Urinary bladder (tissue), 4 donors: ENCODE measurements at places on chromosomes 7 and 10.

DNA sequence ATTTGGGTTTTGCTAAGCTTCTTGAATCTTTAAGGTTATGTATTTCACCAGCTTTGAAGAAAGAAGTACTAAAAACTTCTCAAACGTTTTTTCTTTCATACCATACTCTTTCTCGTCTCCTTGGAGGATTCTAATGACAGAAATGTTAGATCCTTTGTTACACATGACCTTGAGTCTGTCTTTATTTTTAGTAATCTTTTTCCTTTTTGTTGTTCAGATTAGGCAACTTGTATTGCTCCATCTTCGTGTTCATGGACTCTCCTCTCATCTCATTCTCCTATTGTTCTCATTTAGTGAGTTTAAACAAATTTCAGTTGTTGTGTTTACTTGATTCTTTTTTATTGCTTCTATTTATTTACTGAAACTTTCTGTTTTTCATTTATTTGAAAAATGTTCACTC is 73.7 kb downstream of the WDFY4 start:
- no peak for DNase-seq

DNA sequence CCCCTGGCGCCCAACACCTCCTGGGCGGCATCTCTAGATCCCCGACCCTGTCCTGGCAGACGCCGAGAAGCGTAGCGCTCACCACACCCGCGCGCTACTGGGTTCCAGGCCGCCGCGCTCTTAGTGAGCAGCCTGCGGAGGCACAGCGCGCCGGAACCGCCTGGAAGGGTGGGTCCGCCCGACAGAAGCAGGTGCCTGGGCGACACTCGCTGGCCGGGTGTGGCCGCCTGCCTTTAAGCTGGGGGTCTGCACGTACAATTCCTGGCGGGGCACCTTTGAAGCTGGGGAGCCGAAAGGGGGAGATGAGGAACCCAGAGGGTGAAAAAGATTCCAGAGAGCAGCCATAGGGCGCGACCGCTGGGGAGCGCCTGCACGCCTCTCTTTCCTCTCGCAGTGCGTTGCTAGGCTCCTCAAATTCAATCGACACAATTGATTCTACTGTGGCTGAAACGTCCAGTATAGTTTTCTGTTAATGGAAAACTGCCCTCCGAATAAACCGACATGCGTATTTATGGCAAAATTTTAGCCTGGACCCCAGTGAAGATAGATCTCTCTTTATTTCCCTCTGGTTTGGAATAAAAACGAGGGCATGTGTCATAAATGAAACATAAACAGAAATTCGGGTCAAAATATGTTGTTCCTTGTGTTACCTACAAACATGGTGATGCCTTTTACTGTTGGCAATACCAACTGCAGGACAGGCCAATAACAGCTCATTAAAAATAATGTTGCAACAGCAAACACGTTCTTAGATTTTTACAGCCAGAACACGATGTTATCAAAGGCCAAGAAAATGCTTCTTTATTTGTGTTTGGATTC is 4.6 kb downstream of the HMX3 start:
- no peak for DNase-seq

DNA sequence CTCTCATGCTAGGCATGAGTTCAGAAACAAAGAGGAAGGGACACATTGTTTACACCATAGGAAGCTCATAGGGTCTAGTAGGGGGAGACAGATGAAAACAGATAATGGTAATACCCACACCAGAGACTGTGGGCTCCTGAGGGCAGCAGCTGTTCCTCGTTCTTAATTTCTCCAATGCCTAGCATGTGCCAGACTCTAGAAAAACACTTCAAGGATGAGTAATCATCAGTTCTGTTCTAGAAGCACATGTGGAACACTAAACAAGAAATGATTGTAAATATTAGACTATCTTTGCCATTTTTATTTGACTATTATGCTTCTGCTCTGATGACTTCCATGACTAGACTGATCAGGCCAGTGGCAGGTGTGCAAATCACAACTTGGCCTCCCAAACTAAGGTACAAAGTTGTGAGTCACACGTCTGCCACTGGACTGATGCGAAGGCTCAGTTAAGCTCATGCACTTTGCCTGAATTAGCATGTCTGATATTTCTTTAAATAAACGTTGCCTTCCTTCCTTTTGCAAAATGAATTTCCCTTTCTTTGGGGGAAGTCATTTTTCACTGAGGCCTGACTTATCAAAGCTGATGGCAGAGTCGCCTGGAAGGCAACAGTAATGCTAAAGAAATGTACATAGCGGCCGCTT is 89.2 kb upstream of the FGL2 start:
- no peak for DNase-seq

DNA sequence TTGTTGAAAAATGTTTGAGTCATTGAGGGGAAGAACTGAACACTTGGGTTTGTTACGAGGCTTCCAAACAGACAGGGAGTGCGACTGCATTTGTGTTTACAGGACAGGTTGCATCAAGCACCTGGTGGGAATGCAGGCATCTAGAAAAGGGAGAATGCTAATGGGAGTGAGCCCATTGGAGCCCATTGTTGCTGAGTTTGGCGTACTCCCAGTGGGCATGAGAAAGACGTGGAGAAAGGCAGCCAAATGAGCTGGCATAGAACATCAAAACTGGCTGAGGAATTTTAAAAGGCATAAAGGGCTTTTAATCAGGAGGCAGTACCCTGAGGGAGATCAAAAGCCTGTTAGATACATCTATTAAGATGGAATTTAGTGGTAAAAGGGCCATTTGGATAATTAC is 171.6 kb upstream of the NPSR1 start:
- no peak for DNase-seq
